ENCODE measurements at places on chromosomes 2 and 18.
A peak's percentile ranks its signal among the peaks of the same experiment; 100 is the strongest.

DNA sequence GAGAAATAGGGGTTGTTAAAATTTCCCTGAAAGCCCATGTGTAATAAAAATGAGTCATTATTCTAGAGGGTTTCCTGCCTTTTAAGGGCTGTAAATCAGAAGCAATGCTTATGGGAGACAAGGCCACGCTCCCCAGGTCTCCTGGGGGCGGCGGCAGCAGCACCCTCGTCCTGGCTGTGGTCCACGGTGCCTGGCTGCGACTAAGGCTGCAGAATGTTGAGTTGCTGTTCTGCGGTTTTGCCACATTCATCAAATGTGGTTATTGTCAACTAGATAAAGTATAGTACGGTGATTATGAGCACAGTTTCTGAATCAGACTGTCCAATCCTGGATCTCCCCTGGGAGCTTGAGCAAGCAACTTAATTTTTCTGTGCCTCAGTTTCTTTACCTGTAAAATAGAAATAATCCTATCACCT is 11.9 kb upstream of the AGFG1 start:
- DNase-seq, result peak; percentile 81

GRCh38 chr2:201233192-201233811 is 27.0 kb upstream of the CASP8 start:
- DNase-seq, result peak; percentile 39

DNA sequence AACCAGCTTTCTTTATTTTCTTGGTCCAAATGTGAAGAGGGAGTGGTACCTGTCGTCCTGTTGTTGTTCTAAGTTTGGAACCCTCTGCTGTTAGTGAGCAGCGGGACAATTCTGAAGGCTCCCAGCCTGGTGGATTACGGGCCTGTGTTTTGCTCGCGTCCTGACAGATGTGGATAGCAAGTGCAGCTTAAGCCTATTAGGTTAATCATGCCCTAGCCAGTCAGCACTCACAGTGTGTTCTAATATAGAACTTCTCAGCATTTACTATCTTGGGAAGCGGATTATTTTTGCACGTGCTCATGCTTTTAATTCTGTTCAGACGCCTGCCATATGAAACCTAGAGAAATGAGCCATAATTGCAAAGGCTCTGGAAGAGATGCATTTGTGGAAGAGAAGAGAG is at the start of gene PCARE:
Gene PCARE (minus strand): TSS at position 113 of the 400 bp plus-strand sequence. CDS start 262 bp downstream, outside the sequence.
- no peak for DNase-seq

GRCh38 chr2:122063716-122064115 is 308.3 kb downstream of the TSN start:
- peak; percentile 56 for DNase-seq

DNA sequence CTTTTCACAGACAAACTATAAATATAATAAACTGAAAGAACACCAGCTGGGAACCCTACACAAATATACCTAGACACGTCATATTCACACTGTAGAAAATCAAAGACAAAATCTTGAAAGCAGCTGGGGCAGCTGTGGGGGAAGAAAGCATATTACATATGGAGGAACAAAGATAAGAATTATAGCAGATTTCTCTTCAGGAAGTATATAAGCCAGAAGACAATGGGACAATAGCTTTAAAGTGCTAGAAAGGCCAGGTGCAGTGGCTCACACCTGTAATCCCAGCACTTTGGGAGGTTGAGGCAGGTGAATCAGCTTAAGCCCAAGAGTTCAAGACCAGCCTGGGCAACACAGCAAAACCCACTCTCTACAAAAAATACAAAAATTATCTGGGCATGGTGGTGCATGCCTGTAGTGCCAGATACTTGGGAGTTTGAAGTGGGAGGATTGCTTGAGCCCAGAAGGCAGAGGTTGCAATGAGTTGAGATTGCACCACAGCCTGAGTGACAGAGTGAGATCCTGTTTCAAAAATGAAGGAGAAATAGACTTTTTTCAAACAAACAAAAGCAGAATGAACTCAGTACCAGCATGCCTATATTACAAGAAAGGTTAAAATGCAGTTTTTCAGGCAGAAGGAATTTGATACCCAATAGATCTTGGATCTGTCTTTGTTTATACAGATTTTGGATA is 26.8 kb upstream of the ERCC3 start:
- no peak for DNase-seq

- no peak for DNase-seq
These were observed 60.2 kb upstream of the SPP2 start for GRCh38 chr2:233990261-233990798.

- no peak for DNase-seq
These were observed 33.6 kb downstream of the APCDD1 start for GRCh38 chr18:10488017-10488416.

GRCh38 chr2:43075811-43076585 is 150.4 kb downstream of the ZFP36L2 start:
- peak; percentile 87 for DNase-seq

GRCh38 chr2:73418343-73418742 is 32.7 kb downstream of the ALMS1 start:
- DNase-seq, result peak; percentile 94

GRCh38 chr18:55323051-55323994 is 264.7 kb downstream of the TCF4 start:
- DNase-seq, result peak; percentile 57

DNA sequence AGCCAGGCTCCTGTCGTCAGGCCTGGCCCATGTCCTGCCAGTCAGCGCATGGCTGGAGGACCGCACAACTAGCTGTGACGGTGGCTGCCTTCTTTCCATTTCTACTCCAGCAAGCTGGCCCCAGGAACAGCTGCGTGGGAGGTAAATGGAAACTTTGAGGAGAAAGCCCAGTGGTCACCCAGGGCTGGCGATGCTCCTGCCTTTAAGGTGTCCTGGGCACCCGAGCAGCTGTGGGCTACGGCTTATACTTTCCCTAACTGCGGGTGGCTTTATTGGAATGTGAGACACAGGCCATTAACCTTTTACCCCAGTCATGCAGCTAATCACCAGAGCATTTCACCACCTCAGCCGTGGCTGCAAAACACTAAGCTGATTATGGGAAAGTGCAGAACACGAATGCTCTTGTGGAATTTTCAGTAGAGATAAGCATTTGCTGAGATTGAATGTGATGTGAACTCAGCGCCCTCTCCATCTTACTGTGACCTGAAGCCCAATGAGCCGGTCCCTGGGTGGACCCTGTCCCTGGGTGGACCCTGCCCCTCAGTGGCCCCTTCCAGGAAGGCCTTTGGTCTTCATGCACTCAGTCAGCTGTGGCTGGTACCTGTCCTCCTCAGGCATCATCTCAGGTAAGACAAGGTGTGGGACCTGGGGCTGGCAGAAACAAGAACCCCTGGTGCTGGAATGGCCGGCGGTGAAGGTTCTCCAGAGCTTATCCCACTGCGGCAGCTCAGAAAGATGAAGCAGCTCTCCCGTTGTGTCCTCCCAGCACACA is 275.4 kb upstream of the HS6ST1 start:
- peak; percentile 64 for DNase-seq

DNA sequence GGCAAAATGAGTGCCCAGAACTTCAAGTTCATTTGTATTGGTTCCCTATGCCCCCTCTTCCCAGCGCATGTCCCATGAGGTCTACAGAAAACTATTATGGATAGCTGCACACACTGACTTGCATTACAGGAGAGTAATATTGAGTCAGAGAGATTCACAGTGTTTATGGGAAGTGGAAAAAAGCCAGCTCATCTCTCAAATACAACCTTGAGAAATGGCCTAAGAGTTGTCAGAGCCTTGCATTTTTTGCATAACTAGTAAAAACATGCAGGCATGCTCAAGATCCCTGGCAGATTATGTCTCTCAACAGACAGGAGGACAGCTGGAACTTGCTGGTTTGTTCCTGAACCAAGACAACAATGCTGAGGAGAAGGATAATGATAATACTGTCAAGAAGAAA is 1292.8 kb downstream of the DSC3 start:
- peak; percentile 52 for DNase-seq

- DNase-seq, result no peak
These were observed 265.3 kb downstream of the MYCN start for GRCh38 chr2:16205631-16206030.

- peak; percentile 81 for DNase-seq
These were observed 17.0 kb upstream of the NFATC1 start for GRCh38 chr18:79378536-79379250.

- DNase-seq, result no peak
These were observed 2.7 kb upstream of the DTYMK start for GRCh38 chr2:241689306-241689705.

DNA sequence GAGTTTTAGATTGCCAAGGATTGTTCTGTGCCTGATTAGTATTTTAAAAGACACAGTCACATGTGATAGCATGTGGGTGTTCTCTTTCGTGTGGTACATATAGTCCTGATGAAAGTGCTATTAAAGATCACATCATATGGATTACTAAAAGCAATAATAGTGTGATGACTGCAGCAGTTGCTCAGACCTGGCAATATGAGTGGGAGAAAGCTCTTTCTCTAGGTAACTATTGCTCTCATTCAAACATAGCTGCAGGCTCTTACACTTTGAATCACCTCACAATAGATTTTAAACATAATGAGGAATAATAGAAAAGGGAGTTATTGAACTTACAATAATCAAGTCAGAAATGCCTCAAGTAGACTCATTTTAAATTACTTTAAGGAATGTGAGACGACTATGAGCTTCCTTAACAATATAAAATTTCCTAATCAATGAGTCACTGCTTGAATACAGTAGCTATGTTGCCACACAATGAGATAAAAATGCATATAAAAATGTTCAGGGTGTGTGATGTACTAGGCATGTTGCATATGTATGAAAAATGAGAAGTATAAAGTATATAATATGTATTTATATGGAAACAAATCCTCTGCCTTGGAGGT is 452.1 kb downstream of the TMX3 start:
- peak; percentile 88 for DNase-seq

DNA sequence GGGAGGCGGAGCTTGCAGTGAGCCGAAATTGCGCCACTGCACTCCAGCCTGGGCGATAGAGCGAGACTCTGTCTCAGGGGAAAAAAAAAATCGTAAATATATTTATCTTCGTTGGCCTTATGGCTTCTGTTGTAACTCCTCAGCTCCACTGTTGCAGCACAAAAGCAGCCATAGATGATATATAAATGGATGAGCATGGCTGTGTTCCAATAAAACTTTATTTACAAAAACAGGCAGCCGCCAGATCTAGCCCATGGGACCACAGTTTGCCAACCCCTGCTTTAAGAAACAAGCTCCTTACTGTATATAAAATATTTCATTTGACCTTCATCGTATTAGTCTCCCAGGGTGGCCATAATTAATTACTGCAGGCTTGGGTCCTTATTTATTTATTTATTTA is 20.1 kb downstream of the ST8SIA3 start:
- no peak for DNase-seq

DNA sequence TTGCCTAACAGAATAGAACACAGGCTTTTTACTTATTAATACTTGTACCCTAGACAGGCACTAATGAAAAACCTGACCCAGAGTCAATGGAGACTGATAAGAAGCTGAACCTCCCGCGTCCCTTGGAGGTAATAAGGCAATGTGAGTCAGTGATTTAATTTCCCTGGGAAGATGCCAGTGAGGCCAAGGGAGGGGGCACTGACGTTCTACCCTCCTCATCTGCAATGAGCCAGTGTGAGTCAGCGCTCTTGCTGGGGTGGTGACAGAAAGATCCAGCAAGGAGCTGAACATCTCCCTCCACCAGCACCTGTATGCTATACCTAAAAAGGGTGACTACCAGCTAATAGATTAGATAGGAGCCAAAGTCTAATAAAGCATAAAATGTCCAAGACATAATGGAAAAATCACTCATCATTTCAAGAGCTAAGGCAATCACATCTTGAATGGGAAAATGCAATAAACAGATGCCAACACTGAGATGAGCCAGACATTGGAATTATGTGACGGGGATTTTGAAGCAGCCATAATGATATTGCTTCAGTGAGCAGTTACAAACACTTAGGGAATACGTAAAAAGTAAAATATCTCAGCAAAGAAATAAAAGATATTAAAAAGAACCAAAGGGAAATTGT is 116.9 kb downstream of the TPGS2 start:
- peak; percentile 78 for DNase-seq

GRCh38 chr2:217903859-217904613 is 98.8 kb downstream of the TNS1 start:
- DNase-seq, result peak; percentile 88

GRCh38 chr2:59806486-59806885 is 747.0 kb downstream of the BCL11A start:
- DNase-seq, result no peak

DNA sequence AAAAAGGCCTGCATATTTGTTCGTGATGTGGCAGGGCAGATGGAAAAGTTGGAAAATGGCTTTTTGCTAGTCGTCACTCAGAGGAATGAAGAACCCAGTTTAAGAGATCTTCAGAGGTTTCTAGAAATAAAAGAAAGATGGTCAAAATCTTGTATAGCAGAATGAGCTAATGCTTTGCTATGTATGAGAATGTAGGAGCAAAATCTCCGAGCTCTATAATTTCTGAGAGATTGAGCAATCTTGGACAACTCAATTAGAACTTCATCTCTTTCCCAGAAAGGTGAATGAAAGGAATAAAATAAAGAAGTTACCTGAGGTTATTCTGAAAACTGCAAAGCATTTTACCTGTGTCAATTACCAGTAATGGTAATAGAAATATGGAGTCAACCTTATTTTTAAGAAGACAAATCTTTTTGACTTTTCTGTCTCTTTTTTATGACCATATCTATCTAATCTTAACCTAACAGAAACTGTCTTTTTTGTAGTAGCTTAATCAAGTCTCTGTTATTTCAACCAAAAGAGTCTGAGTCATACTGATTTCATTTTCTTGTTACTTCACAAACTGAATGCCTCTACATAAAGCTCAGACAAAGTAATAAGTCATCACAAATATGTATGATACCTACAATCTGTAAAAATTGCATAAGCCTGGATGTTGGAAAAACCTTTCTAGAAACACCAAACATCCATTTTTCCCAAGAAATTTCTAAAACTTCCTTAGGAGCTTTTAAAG is 32.5 kb downstream of the CCDC68 start:
- peak; percentile 36 for DNase-seq

DNA sequence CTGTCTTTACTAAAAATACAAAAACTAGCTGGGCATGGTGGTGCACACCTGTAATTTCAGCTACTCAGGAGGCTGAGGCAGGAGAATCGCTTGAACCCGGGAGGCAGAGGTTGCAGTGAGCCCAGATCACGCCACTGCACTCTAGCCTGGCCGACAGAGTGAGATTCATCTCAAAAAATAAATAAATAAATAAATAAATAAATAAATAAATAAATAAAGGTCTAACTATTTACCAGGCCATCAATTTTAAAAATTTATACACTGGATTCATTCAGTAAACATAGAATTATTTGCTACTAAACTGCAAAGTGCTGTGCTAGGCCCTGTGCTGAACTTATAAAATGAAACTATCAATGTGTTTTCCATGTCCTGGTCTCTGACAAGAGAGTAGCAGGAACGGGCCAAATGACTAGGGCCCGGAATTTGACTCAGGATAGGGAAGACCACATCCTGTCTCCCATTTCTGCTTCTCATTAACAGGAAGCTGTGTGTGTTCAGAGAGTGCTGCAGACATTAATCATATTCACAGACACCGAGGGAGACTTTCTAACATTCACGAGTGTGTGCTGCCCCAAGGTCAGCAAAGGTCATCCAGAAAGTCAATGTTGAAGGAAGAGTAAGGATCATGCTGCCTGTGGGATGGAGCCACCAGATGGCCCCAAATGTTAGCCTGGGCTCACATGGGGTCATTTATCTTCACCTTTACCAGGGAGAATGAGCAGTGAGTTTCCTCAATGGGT is 95.8 kb downstream of the SPP2 start:
- DNase-seq, result peak; percentile 78

Measured in cardiac fibroblast (primary cell).